ENCODE measurements at places on chromosomes 7 and 10.

GRCh38 chr7:92873776-92874175, 37.4 kb upstream of the CDK6 start:
- no peak for DNase-seq

GRCh38 chr7:156438011-156438410, 202.6 kb upstream of the RNF32 start:
- no peak for DNase-seq

GRCh38 chr10:71589617-71590551, 129.7 kb downstream of the C10orf105 start:
- no peak for DNase-seq

- DNase-seq, result peak; percentile 58
Measured at GRCh38 chr7:121083790-121084251, 95.3 kb downstream of the CPED1 start.

- DNase-seq, result no peak
Measured at GRCh38 chr10:48439031-48439430, 132.6 kb downstream of the MAPK8 start.

DNA sequence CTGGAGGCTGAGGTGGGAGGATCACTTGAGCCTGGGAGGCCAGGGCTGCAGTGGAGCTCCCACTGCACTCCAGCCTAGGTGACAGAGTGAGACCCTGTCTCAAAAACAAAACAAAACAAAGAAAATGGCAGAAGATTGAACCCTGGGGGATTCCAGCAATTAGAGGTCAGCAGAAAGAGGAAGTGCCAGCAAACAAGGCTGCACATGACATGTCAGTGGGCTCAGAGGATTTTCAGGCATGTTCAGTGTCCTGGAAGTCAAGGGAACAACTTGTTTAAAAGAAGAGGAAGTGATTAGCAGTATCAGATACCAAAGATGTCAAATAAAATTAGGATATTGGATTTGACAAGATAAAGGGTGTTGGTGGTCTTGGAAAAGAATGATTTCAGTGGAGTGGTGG, 32.3 kb downstream of the RAB18 start:
- DNase-seq, result no peak

- DNase-seq, result no peak
Measured at GRCh38 chr10:565146-565545, 124.3 kb downstream of the DIP2C start.

DNA sequence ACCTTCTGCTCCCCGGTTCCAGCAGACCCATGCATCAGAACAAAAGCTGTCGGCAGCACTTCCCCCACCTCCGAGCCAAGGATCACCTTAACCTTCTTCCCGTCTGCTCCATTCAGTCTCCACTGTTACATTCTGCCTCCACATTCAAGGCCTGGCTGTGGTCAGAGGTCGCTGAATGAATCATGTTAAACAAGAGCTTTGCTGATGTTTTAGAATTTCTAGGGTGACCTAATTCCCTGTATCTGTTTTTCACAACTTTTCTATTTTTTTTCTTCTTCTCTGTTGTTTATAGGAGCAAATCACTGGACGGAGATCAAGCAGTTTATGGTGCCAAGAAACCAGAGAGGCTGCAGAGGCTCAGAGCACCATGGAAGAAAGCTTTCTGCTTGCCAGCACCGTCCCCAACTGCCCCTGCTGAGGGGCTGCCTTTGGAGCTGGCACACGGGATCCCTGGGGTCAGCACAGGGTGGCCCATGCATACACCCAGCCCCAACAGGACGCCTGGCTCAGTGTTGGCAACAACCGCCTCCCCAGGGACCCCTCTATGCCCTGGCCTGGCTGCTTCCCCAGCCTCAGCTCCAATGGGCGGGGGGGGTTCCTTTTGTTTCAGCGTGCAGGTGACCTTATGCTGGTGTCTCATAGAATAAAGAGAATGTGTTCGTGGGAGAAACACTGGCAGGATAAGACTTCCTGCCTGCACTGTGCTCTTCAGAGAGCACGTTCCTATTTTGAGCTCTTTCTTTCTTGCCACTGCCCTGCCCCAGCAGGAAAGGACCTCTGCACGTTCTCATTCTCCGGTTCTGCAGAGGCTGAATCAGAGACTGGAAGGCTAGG, 182.7 kb upstream of the LYZL2 start:
- DNase-seq, result peak; percentile 42

DNA sequence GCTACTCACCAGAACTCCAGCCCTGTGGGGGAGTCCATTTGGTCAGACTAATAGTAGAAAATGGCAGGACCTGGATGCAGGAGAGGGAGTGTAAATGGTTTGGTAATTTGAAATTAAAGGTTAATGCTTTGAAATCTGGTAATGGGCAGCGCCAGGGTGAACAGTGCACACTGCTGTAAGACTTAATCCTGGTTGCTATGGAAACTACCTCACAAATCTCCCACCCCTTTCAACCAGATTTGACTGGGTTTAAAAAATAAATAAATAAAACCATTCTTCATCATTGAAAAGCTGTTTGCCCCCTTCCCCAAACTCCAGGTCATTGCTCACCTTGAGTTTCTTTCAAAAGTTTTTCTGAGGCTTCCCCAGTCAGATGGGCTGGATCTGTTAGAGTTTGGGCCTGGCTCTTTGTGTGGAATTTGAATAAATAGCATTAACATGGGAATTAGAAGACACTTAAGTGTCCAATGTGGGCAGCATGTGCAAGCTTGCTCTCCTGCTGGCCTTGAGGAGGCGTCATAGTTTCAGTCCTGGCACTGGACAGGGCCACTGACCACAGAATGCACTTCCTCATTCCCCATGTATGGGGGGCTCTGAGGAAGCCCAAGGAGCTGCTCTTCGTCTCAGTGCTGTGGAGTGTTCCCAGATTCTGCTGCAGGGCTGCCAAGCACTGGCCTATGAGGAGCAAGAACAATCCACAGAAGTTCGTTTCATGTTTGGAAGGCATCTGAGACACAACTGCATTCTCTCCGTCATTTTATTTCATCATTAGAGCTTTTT, 90.7 kb downstream of the LRRC4 start:
- no peak for DNase-seq

- no peak for DNase-seq
Measured at GRCh38 chr7:89334797-89335196, 539.3 kb upstream of the TEX47 start.

DNA sequence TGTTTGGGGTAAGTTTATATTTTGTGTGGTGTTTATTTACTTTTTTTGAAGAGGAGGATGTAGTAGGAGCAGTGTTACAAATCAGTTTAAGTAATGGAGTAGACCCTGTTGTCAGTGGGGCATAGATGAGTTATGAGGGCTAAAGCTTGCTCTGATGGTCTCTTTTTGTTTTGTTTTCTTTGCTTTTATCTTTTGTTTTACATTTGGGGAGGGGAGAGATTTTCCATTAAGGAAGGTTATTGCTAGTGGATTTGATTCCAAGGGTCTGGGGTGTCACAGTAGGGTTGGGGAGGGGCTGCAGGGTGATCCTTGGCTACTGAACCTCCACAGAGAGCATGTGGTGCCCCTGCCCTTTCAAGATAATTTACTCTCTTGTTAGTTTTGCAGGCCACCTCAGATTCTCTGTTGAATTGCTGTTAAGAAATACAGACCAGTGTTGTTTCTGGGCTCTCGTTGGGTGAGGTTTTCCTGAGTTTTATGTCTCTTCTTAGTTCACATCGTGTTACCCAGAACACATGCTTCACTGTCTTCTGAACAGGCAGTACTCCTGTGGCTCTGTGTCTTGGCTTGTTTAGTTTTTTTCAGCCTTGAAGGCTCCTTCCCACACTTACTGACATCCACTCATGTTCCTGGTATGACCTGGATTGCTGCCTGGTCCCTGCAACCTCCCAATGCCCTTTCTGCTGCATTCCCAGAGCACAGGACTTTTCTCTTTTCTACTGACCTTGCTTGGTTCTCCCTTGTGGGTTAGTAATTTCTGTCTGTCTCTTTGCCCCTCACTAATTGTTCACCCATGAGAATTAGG, 4.2 kb downstream of the KIFBP start:
- DNase-seq, result no peak

DNA sequence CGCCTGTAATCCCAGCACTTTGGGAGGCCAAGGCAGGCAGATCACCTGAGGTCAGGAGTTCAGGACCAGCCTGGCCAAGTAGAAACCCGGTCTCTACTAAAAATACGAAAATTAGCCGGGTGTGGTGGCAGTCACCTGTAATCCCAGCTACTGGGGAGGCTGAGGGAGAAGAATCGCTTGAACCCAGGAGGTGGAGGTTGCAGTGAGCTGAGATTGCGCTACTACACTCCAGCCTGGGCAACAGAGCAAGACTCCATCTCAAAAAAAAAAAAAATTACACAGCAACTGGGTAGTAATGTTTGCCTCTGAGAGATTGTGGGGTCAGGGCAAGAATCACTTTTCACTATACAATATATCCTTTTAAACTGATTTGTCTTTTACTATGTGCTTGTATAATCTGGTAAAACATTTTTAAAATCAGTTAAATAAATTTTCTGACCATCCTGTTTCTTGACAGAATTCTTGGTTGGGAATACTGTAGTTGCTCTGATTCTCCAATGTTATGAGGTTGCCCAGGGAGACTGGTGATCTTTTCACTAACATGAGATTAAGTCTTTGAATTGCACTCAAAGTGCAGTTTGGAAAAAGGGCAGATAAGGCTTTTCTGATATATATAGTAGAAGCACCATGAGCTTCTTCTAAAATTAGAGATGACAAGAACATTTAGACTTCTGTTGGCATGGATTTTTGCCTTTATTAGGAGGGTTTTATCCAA, 1.5 kb downstream of the ENTPD7 start:
- DNase-seq, result no peak

GRCh38 chr7:43077732-43078391, 34.6 kb upstream of the HECW1 start:
- DNase-seq, result peak; percentile 40

GRCh38 chr7:83410989-83411591, 237.8 kb downstream of the SEMA3E start:
- no peak for DNase-seq

DNA sequence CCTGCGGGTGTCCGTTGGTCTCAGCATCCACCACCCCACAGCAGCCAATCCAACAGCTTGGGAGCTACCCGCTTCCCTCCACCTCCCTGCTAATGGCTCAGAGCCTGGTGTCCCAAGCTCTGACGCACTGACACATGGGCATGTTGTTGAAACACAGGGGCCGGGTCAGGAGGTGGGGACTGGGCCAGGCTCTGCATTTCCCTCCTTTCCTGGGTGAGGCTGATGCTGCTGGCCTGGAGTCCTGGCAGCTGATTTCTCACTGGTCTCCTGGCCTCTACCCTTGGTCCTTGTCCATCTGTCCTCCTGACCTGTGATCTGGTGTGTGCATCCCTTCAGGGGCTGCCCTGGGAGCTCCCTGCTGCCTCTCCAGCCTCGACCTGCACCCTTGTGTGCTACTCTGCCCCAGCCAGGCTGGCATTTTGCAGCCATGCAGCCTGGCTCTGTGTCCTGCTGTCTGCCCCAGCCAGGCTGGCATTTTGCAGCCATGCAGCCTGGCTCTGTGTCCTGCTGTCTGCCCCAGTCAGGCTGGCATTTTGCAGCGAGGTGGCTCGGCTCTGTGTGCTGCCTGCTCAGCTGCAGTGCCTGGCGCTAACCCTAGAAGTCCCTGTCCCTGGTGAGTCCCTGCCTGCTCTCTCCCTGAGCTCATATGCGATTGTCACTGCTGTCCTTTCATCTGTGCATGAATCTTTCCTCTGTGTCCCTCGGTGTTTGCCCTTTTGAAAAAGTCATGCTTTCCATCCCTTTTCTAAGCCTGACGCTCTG, 14.0 kb downstream of the AMZ1 start:
- no peak for DNase-seq

GRCh38 chr7:94355454-94355853, 39.2 kb upstream of the COL1A2 start:
- DNase-seq, result no peak

DNA sequence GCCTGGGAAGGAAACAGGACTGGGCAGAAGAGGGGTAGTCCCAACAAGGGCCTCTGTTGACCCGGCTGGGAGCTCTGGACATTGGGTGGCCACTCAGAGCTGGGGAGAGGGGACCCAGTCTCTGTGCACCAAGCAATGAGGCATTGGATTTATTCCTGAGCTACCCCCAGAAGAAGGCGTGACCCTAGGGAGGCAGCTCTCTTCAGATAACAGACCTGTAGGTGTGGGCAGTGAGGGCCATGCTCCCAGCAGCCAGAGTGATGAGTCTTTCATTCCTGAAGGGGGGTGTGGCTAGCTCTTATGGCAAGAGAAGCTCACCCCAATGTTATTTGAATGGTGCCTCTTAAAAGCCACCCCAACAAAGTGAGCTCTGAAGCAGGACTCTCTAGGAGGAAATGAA, 20.4 kb downstream of the TEX36 start:
- no peak for DNase-seq

DNA sequence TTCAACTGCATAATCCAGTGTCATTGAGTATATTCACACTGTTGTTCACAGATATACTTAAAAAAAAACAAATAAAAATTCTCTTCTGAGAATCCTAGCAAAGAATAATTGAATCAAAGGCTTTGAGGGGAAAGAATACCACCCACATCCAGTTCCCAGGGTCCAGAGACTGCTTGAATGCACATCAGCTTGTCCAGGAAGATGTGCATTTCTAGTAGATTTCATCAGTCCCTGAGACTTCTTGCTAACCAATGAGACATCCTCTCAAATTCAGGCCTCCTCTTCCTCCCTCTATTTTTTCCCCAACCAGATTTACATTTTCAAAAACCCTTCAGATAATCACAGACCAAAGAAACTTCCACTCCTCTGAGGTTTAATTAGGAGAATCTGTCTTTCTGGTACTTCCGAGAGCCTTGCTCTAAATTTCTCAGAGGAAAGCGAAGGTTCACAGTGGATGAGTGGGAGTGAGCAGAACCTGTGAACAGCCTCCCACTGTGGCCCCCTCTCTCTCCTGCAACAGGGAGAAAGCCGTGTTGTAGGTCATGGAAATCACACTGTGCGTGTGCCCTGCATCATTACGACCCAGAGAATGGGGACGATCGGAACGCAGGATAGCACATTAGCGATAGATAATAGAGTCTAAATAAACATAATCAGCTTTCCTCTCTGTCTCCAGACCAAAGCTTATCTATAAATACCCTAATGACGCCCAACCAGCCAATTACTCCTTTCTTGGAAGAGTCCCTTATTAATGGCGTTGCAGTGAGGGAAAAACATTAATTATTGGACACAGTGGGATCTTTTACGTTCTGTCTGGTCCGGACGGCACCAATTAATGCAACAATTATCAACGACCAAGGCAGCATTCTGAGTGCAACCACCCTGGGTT, 212.5 kb downstream of the EMX2 start:
- no peak for DNase-seq

GRCh38 chr10:24209946-24210491, 1.1 kb downstream of the KIAA1217 start:
- peak; percentile 41 for DNase-seq

DNA sequence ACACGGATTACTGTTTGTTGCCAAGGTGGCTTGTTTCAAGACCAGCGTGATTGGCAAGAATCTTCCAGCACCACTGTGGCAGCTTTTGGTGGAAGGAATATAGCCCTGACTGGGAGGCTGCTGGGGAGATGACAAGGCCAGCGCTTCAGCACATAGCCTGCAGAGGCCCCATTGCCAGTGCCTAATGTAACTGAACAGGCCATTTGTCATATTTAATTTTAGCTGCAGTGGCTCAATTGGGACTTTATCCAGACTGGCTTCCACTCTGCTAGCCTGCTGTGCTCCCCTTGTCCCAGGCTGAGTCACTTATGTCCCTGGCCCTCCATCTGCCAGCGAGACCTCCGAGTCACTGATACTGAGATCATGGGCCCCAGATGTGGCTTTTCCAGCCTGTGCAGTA, 483.1 kb downstream of the GALNT17 start:
- no peak for DNase-seq
